SJCRH30 (cell line): ENCODE measurements at places on chromosomes 2 and 18. TPM values are rescaled to one million over a fixed set of nuclear protein-coding genes. Genes with fewer than 3 reads are reported as not detected.

- DNase-seq: no peak
Observed at GRCh38 chr2:112629823-112630222, 15.9 kb upstream of the SLC20A1 start.

- no peak for DNase-seq
Observed at GRCh38 chr2:163779970-163780597, 44.3 kb upstream of the FIGN start.

DNA sequence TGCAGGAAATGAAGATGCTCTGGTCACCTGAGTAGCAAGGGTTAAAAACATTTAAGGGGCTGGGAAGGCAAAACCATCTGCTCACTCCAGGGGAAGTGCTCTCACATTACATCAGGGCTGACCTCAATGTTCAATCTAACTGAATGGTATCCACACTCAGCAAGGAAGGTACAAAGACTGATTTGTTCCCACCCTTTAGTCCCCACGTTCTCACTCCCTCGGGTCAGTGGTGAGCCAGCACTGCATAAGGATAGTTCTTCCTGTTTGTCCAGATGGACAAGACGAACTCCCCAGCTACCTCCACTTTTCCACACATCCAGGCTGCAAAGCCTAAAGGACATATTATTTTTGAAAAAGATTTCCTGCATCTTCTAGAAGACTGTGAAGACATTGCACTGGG, 126.6 kb upstream of the SLC14A2 start:
- DNase-seq: peak; percentile 0

DNA sequence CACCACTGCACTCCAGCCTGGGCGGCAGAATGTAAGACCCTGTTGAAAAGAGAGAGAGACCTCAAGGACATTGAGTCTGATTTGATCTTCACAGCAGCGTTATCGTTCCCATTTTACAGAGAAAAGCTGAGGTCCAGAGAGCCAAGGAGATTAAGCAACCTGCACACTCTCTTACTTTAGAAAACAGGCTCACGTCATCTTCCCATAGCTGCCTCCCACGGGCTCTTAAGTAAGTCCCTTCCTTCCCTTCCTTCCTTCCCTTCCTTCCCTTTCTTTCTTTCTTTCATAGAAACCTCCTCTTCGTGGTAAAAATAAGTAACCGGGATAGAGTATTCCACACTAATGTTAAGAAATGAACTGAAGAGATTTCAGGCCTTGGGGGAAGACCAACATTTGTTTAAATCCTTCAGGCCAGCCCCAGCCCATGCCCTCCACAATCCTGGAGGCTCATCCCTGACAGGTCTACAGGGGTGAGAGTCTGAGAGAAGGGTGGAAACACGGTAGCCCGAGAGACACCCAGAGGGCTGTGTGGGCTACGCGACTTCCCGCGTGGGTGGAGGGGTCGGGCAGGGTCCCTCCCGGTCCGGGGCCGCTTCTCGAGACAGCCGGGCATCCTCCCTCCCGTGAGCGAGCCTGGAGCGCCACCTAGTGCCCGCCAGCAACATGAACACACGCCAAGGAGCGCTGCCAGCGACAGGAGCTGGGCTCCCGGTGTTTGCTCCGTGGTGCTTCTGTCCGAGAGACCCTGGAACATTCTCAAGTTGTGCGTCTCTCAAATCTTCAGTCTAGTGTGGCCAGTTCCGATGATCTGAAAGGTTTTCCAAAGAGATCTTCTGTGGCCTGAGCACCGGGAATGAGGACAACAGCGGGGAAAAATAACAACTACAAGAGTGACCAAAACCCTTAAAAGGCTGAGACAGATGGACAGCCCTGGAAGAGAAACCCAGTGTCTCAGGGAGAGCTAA, 160.3 kb downstream of the INO80D start:
- DNase-seq: peak; percentile 85

- DNase-seq: no peak
Observed at GRCh38 chr2:105747991-105748390, 3.3 kb downstream of the NCK2 start.

DNA sequence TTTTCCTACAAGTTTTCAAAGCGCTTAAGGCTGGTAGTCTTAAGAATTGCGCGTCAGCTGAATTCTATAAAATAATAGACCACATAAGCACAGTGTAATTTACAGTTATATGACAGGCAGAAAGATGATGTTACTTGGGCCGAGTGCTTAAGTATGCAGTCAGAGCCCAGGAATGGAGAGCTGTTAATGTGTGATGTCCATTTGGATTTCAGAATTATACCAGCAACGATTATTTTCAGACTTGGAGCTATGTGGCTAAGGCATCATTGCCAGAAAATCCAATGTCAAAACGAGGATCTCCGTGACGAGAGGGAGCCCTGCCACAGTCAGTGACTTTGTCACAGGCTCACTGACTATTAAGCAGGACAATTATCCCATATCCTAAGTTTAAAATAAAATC, 3.4 kb downstream of the KLF7 start:
- no peak for DNase-seq

- DNase-seq: no peak
Observed at GRCh38 chr2:149733936-149734685, 146.5 kb upstream of the MMADHC start.

- DNase-seq: peak; percentile 96
Observed at GRCh38 chr2:196263181-196263747, 91.9 kb upstream of the STK17B start.

GRCh38 chr18:13416848-13417247, 198.3 kb downstream of the LDLRAD4 start:
- no peak for DNase-seq

- no peak for DNase-seq
Observed at GRCh38 chr2:238380785-238381184, 45.9 kb upstream of the ASB1 start.

GRCh38 chr2:24515335-24515734, 24.3 kb downstream of the NCOA1 start:
- DNase-seq: no peak

GRCh38 chr18:40006634-40007033, 1948.4 kb upstream of the PIK3C3 start:
- peak; percentile 53 for DNase-seq

- no peak for DNase-seq
Observed at GRCh38 chr18:22846088-22846683, 86.9 kb upstream of the RBBP8 start.

- DNase-seq: no peak
Observed at GRCh38 chr2:216549926-216550690, 51.5 kb downstream of the RPL37A start.

GRCh38 chr2:128414351-128414750, 95.7 kb upstream of the HS6ST1 start:
- peak; percentile 43 for DNase-seq

GRCh38 chr2:62163106-62163831, 32.6 kb upstream of the B3GNT2 start:
- no peak for DNase-seq

DNA sequence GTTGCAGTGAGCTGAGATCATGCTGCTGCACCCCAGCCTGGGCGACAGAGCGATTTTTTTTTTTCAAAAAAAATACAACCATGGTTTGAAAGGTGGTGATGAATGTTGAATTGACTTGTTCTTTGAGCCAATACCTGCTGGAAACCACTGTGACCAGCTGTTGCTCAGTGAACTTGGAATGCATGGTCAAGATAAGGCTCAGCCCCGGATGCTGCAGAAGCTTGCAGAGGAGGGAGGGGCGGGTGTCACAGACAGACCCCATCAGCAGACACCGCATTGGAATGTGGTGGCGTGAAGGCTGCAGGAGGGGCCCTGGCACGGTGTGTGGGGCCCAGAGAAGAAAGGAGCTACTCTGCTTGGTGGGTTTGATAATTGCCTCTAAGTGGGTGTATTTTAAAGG, 91.6 kb downstream of the ITGB1BP1 start:
- DNase-seq: peak; percentile 29

- DNase-seq: no peak
Observed at GRCh38 chr2:144972676-144973075, 452.8 kb upstream of the ZEB2 start.

DNA sequence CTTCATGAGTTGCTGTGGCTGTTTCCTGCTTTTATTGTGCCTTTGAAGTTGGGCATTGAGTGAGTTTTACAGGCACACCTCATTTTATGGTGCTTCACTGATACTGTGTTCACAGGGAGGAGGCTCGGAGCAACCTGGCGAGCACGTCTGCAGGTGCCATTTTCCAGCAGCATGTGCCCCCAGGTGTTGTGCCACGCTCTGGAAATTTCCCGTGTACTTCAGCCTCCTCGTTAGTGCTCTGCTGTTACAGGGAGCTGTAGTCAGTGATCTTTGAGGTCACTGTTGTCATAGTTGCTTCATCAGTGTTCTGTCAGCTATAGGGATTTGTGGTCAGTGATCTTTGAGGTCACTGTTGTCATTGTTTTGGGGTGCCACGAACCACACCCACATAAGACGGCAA, 20.1 kb downstream of the CTDP1 start:
- DNase-seq: no peak

DNA sequence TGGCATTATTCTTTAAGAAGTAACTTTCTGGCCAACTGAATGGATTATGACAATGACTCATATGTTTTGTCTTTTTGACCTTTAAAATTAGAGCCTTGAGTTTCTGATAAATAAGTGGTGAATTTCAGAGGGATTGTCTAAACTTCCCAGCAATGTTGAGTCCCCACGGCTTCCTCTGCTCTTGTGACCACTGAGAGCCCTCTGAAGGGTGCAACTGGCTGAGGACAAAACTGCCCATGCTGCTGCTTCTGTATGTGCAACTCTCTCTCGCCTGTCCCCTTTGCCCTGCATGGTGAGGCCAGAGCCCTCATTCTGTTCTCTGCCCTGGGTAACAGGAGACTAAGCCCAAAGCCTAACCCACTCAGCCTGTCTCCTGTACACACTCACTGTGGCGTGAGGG, 52.7 kb upstream of the SLC14A1 start:
- no peak for DNase-seq

DNA sequence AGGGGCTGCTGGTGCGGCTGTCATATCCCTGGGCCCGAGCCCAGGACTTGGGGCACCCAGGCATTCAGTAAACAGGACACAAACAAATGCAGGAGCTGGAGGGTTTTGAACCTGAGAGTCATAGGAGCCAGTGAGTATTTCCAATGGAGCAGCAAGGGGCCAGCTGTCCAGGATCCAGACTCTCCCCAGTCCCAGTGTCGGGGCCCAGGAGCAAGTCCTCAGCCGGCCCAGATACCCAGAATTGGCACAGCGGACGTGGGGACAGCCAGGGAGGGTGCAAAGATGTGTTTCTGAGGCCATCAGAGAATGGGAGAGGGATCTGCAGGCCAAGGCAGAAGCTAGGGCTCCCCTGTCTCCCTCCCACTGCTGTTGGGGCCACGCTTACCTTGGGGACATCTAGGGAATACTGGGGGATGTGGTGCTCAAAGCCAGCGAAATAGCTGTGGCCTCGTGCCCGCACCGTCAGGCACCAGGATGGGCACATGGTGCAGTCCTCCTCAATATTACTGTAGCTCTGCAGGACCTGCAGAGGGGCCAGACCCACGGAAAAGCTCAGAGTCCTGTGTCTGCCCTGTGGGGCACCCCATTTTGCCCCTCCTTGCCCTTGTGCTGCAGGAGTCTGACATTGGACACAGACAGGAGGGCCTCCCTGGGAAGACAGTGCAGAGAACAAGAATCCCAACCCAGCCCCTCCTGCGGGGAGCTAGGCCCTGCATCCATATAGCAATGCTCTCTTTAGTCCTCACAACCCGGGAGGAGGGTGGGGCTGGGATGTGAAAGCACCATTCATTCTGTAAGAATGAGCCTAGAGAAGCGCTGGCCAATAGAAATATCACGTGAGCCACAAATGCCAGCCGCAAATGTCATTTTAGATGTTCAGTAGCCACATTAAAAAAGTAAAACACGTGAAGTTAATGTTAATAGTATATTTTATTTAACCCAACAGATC, 15.4 kb downstream of the CFAP65 start:
- no peak for DNase-seq

DNA sequence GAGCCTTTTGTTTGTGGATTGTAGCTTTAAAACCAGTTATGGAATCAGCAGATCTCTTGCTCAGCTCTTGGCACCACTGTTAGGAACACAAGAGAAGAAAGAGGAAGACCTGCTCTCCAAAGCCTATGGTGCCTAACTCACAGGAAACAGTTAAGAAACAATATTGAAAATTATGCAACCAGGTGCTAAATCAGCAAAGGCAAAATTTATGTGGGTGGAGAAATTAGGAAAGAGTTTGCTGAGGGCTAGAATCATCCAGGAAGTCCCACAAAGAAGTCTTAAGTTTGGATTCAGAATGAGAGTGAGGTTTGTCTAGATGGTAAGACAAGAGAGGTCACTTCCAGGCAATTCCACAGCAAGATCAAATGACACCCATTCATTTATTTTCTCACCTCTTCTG, 49.4 kb downstream of the AOX1 start:
- DNase-seq: no peak

DNA sequence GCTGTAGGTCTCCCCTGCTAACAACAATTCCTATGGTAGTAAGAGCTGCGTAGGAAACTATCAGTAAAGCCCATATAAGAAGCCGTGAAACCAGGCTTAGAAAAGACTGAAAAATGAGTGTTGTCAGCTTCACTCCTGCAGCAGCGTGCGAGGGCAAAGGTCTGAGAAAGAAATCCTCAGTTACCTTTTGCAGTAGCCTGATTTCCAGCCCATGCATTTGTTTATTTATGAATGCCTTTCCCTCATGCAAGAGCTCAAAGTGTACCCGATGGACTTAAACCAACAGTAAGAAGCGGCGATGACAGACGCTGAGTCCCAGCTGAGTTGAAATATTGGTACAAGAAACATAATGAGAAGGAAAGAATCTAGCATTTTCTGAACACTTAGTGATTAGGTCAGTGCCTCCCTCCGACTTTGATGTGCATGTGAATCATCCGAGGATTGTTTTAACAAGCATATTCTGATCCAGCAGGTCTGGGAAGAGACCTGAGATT, 15.0 kb upstream of the POLI start:
- no peak for DNase-seq

GRCh38 chr2:219010873-219011272, 17.7 kb upstream of the CRYBA2 start:
- DNase-seq: no peak

DNA sequence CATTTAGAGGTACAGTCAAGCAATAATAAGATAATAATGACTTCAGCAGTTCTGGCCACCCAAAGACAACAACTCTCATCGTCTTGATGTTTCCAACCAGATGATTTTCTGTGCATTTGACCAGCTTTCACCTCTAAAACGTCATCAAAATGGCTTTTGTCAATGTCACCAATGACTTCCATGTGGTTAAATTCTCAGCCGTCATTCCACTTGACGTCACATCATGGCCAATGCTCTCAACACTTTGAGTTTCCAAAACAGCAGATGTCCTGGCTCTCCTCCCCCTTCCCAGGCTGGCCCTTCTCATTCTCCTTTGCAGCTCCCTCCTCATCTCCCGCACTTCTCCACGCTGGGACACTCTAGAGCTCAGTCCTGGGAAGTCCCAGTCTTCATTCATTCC, 258.3 kb downstream of the BCL2 start:
- DNase-seq: no peak

DNA sequence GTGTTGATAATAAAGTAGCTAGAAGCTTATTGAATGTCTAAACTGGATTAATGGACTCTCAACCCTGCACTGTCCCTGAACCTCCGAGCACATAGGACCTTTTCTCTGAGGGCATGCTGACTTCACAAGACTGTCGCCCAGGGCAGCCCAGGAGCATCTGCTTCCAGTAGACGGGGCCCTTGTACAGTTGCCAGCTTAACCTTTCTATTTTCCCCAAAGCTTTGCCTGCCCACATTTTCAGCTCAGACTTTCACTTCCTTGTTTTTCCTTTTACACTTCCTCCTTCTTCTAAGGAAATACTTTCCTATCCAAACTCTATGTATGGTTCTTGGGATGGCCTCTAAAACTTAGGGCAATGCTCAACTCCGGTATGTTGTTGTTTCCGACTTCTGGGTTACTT, 1.3 kb downstream of the VWA3B start:
- DNase-seq: no peak

The MALL gene
- total RNA-seq: 0.12 TPM in 1 of 2 replicates, not detected in the other

The SKA1 gene
- total RNA-seq: 41.1 and 49.9 TPM in 2 replicates

The CROCC2 gene
- 0.15 and 0.26 TPM in 2 replicates for total RNA-seq

The SPP2 gene
- total RNA-seq: 0.14 TPM in 1 of 2 replicates, not detected in the other

The MBOAT2 gene
- total RNA-seq: 33.5 and 36.0 TPM in 2 replicates

The METAP1D gene
- total RNA-seq: 6.0 and 6.9 TPM in 2 replicates
